ENCODE measurements at places on chromosomes 6 and 20.

- no peak for DNase-seq
Measured at GRCh38 chr20:22453244-22454080, 130.9 kb downstream of the FOXA2 start.

DNA sequence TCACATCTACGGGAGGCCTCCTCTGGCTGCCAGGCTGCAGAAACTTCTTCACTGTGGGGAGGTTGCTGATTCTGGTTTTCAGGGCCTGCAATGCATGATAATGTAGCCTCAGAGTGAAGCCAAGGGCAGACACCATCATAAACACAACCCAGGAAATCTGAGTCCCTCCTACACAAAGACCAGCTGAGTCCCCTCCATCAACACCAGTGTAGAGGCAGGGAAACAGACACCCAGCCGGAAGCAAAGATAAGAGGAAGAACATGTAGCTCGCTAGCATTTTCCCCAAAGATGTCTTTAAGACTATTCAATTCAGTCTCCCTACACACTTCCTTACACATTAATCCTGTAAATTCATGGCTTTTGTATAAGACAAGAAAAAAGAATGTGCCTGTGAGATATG is 23.6 kb downstream of the GSTA2 start:
- no peak for DNase-seq

DNA sequence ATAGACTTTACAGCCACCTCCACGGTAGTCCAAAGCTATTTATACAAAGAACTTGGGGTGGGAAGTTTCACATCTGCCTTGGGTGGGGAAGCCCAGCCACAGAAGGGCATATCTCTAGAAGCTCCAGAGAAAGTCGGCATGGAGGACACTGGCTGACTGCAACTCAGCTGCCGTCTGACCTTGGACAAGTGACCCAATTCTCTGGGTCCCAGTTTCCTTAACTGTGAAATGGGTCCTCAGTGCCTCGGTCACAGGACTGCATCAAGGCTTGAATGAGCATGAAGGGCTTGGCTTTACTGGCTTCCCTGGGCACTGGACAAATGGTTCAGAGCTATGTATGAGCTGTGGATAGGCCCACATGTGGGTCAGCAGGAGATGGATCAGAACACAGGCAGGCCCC is 58.6 kb downstream of the NOL4L start:
- DNase-seq: no peak

- no peak for DNase-seq
Measured at GRCh38 chr20:12913781-12914443, 94.9 kb upstream of the SPTLC3 start.

- no peak for DNase-seq
Measured at GRCh38 chr6:126672649-126673048, 332.7 kb downstream of the CENPW start.

DNA sequence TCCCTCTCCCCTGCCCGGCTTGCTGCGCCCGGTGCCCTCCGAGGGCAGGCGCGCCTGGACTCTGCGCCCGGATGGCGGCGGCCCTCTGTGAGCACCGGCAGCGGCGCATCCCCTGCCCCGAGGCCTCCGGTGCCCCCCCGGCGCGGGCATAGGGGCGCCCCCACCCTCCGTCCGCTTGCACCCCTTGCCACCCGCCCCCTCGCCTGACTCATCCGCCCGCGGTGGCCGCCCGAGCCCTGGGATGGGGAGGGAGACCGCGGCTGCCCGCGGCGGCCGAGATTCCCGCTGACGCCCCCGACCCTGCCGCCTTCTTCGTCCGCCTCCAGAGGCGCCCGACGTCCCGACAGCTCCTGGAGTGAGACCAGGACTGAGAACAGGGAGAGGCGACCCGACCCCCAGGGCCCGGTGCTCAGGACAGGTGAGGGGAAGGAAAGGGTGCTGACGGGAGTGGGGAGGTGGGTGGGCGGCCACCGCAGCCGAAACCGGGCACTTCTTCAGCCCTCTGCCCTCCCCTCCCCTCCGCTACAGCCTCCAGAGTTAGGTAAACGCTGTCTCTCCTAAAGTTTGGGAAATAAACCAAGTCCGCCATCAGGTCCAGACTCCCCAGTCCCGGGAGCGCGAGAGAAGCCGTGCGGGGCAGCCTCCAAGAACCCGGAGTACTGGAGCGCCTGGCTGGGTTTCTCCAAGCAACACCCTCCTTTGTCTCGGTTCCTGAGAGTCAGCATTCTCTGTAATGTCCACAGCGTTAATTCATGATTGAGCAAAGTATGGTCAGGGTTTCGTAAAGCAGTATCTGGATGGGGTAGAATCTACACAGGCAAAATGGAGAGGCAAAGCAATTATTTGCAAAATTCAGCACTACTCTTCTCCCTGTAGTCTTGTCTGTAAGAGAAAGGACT is 539 bp downstream of the TMEM200A start:
- DNase-seq: peak; percentile 11

DNA sequence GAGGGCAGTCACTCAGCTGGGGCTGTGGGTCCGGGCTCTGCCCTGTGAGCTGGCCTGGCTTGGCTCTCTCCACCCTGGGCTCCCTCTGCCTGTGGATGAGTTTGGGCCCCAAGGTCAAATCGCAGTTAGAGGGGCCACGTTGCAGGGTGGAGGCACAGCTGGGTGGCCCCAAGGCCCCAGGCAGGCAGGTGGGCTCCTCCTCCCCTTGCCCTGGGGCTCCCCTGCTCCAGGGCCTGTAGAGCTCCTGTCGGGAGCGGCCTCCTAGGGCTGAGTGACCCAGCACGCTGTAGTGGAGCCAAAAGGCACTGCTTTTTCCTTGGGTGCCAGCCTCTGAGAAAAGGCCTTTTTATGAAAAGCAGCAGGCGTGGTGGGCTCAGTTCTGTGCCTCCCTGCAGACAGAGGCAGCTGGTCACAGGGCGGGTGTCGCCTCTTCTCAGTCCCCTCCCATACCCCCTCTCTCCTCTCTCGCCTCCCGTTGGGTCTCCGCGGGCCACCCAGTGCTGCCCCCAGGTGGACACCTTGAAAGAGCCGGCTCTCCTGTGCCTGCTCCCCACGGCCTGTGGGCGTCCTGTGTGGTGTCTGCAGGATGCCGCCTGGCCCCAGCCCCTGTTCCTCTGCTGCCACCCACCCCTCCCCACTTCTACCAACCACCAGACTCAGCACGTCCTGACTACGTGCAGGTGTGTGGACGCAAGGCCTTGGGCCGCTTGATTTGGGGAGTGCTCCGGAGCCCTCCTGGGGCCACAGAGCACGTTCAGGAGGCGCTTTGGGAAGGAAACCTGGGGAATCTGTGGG is 13.2 kb downstream of the SS18L1 start:
- DNase-seq: peak; percentile 52

GRCh38 chr6:30160785-30161531 is at the start of gene TRIM10:
TRIM10 (minus strand) TSS chr6:30161211; CDS start chr6:30160858, 353 bp downstream.
- DNase-seq: no peak

DNA sequence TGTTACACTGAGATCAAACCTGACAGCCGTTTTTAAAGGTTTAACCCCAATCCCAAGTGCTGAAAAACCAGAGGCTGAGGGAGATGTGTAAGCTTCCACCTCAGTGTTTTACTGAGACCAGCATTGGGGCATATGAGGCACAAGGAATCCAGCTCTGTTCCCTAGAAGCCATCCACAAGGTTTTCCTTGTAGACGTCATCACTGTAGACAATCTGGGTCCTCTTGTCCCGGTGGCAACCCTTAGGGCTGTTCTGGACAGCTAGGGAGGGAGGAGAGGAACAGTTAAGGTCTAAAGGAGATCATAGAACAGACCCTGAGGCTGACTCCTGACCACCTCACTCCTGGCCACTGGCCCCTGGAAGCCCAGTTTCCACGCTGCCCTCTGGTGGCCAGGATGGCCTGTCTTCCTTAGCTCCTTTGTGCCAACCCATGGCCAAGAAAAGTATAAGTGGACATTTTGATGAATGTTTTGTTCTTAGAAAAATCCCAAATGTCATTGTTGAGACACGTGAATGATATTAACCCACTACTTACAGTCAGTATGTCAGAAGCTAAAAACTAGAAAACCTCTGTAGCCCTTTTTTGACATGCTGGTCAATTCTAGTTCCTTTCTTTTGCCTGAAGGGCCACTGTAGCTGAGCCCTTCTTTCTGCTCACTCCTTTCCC is 6.4 kb downstream of the CFB start:
- DNase-seq: peak; percentile 77

GRCh38 chr6:122845916-122846612 is 57.0 kb downstream of the SMPDL3A start:
- no peak for DNase-seq

DNA sequence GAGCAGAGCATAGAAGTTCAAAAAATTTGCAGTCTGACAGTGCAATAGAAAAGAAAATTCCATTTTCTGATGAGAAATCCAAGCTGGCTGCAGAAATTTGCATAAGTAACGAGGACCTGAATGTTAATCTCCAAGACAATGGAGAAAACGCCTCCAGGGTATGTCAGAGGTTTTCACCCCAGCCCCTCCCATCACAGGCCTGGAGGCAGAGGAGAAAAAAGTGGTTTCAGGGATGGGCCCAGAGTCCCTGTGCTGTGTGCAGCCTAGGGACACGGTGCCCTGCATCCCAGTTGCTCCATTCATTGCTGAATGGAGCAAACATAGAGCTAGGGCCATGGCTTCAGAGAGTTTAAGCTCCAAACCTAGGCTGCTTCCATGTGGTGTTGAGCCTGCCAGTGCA is 327.9 kb upstream of the KHDRBS2 start:
- no peak for DNase-seq

DNA sequence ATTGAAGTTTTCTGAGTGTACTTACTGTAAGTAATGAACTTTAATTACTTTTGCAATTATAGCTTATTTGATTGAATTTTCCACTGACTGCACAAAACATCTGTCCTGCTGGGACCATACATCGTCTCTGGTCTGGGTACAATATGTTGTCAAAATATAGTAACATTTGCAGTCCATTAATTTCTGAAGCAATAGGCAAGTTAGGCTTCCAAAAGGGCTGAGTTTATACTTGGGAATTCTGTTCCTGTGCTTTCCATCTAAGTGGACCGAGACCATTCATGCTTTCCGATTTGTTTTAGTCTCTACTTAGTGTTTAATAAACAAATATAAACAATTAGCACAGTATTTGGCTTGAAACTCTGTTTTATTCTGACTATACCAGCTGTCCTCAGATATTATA is 139.3 kb downstream of the RFPL4B start:
- DNase-seq: no peak

DNA sequence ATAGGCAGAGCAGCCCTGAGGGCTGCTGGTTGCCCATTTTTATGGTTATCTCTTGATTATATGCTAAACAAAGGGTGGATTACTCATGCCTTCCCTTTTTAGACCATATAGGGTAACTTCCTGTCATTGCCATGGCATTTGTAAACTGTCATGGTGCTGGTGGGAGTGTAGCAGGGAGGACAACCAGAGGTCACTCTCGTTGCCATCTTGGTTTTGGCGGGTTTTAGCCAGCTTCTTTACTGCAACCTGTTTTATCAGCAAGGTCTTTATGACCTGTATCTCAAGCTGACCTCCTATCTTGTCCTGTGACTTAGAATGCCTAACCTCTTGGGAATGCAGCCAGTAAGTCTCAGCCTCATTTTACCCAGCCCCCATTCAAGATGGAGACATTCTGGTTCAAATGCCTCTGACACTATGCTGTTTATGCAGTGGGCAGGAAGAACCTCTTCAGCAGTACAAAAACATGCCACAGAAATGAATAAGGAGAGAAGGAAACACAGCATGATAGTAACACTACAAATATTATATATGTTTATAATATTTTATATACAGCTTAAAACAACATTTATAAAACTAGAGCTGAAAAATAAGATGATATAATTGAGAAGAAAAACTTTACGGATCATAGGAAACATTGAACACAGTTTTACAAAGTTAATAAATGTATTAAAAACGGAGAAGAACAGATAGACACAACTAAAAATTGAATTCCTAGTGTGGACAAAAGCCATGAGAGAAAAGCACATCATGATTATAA is 58.9 kb upstream of the SAMD5 start:
- no peak for DNase-seq
